8988T (cell line): ENCODE measurements at places on chromosomes 11 and 22.

DNA sequence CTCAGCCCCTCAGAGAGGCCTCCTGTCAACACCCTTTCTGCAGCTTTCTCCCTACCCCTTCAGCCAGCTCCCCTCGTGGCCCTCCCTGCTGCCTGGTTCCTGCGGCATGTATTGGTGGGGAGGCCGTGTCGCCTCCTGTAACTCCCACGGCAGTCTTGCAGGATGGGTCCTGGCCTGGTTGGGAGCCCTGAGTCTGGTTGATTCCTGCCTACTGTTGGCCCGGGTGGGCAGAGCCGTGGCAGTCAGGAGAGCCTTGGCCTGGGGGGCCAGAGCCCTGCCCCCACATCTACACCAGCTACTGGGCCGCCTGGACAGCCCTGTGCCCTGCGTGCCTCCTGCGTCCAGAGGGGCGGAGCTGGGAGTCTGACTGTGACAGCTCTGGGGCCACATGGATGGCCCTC lies 30.3 kb upstream of the GRAMD4 start:
- DNase-seq, result no peak

DNA sequence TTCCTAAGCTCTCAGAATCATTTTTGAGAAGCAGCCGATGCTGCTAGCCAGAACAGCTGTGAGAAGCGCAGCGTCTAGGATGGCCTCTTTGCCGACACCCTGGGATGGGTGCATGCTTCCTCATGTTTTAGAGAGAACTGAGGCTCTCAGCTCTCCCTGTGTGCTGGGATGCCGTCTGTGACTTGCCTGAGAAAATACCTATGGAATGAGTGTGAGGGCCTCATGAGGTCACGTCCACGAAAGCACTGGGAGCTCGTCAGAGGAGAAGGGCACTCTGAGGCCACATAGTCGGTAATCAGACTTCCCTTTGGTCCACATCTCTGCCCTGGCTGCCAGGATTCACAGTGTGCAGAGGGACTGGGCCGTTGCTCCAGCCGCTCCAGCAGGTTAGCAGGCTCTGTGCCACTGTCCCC lies 54.7 kb downstream of the MICAL3 start:
- DNase-seq, result peak; percentile 48

GRCh38 chr22:35103761-35104160 lies 37.8 kb downstream of the ISX start:
- DNase-seq, result no peak

DNA sequence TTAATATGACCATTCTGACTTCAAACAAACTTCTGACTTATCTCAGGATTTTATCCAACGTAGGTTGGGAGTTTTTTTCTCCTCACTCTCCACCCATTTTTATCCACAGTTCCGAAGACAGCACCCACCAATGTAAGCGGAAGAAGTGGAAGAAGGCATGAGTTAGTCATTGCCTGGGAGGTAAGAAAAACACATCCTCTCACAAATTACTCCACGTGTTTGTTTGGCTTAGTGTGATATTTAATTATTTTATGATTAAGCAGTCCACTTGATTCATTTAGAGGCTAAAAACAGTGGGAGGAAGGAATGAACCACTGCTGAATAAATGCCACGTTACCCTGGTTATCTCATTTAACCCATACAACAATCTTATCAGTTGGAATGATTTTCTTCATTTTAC lies 389.6 kb upstream of the ARHGAP42 start:
- DNase-seq, result no peak

- no peak for DNase-seq
Measured at GRCh38 chr22:44403602-44404329, 91.0 kb upstream of the SHISAL1 start.

DNA sequence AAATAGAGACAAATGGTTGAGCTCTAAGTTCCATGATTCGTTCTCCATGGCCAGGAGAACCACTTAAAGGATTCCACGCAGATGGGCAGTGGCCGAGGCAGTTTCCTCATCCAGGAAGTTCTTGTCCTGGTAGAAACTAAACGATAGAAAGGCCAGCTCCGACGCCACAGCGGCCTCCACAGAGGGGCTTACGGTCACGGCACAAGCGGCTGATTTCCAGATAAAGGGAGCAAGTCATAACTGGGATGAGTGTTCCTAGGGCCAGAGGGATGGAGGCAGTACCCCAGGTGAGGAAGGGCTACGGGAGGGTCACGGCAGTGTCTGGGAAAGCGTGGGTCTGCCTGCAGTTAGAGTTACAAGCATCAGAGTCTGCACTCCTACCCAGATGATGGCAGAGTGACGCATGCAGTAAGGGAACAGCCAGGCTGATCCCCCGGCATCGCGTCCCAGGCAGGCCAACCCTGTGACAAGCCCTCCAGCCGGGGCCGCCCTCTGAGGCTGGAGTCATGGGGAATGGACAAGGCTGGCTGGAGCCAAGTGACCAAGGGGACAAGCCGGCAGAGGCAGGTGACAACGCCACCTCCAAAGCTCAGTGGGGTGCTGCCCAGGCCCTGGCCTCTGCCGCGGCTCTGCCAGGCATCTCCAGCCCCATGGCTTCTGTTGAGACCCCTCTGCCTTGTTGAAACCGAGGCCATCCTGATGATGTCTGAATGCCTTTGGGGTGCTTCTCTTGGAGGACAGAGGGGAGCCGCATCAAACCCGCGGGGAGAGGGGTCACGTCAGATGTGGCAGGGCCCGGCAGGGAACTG lies 475.1 kb downstream of the BRD1 start:
- no peak for DNase-seq

DNA sequence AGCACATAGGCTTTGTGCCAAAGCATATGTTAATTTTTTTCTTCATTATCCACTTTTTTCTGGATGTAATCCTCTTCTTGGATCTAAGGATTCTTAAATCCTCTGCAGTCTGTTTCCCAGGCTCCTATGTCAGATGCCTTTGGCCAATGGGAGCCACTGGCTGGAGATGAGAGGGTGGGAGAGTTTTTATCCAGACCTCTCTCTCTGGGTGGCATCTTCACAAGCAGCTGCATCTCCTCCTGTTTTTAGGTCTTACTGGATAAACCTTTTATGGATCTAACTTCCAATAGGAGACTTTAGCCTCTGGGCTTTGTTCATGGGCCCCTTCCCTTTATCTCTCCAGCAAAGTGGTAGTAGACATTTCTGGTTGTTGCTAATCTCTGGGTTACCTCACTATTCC lies 22.4 kb upstream of the MPPED2 start:
- no peak for DNase-seq

DNA sequence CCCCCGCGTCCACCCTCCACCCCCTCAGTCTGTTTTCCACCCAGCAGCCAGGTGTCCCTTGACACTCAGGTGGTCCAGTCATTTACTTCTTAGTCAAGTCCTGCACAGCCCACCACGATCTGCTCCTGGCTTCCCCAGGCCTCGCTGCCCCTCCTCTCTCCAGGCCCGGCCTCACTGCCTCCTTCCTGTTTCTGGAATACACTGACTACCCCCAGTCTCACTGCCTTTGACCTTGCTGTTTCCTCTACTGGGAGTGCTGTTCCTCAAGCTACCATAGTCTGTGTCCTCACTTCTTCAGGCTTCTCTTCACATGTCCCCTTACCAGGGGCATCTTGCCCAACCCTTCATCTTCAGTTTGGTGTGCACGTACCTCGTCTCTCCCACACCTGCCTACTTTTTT lies 7.4 kb downstream of the MCM5 start:
- DNase-seq, result no peak

DNA sequence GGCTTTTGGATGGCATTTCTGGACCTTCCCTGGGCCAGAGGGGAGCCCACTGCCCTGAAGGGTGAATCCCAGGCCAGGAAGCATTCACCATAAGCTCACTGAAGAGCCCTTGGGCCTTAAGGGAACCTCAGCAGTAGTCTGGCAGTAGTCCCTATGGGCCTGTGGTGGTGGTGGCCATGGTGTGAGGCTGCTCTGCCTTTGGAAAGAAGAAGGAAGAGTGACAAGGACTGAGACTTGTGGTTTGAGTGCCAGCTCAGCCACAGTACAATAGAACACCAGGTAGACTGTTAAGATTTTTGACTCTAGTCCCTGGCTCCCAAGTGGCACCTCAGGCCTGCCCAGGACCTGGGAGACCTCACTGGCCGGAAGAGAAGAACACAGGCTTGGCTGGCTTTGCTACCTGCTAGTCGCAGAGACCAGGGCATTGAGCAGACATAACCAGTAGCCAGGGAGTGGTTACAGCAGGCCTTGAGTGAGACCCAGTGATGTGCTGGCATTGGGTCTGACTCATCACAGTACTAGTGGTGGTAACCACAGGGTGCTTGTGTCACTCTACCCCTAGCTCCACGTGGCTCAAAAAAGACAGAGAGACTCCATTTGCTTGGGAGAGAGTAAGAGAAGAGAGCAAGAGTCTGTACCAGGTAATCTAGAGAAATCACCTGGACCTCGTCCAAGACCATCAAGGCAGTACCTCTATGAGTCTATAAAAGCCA lies 259.8 kb upstream of the BLID start:
- no peak for DNase-seq

- no peak for DNase-seq
Measured at GRCh38 chr22:43689356-43689755, 122.7 kb downstream of the EFCAB6 start.

DNA sequence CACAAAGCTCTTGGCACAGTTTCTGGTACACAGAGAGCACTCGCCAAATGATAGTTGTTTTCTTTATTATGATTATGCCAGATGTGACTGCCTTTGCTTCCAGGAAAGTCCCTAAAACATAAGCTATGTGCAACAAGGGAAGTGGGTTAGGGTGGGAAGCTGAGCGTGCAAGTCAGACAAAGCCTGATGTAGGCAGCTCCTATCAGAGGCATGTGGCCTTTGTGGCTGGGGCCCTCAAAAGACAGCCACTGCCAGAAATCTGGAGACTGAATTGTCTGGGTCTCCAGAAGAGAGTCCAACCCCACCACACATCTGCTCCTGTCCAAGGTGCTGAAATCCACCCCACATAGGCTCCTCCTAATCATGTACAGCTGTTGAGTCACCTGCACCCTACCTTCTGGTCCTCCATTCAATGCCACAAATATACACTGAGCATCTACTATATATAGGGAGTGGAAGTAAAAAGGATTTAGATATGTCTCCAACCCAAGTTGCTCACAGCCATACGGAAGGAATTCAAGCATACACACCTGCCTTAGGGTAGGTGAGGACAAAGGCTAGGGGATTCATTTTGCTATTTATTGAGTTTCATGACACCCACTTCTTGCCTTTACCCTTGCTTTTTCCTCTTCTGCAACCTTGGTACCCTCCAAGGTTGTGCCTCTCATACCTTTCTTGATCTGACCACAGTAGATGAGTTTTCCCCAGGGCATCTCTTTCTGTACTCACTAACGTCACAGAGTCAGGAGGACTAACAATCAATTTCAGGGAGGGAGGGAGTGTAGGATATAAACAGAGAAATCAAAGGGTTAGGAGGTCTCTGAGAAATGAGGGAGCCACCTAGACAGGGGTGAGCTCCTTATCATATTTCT lies 12.4 kb downstream of the SEC14L3 start:
- DNase-seq, result no peak

GRCh38 chr22:22698263-22698750 lies 53.9 kb downstream of the GGTLC2 start:
- no peak for DNase-seq

DNA sequence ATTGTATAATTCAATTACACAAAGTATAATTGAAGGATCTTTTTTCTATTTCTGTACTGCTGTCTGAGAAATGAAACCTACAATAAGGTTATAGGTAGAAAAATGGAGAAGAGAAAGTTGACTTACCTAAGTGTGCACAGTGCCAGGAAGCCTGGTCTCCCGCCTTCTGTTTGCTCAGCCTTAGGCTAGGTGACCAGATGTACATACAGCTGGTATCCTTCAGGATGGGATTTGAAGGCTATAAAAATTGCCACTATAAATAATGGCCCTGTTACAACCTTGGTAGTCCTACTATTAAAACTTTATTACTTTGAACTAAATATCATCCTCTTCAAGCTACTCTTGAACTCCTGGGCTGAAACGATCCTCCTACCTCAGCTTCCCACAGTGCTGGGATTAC lies 19.7 kb downstream of the OR51E2 start:
- DNase-seq, result no peak

DNA sequence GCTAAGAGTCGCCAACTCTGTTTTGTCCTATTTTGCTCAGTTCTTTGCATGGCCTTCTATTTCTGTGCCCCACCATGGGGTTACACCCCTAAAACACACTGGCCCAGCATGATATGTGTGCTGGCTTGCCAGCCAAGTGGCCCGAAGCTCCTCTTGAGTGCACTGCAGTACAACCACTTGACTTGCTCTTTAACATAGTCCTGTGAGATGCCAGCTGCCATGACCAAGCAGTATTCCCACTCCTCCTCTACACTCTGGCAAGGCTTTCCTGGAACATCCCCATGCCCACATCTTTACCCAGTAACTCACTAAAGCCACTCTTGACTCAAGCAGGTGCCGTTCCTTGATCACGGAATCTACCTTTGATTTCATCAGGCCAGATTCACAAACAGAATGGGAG lies 102.9 kb upstream of the GAL start:
- DNase-seq, result no peak

- no peak for DNase-seq
Measured at GRCh38 chr11:102138223-102138622, 28.0 kb downstream of the YAP1 start.

DNA sequence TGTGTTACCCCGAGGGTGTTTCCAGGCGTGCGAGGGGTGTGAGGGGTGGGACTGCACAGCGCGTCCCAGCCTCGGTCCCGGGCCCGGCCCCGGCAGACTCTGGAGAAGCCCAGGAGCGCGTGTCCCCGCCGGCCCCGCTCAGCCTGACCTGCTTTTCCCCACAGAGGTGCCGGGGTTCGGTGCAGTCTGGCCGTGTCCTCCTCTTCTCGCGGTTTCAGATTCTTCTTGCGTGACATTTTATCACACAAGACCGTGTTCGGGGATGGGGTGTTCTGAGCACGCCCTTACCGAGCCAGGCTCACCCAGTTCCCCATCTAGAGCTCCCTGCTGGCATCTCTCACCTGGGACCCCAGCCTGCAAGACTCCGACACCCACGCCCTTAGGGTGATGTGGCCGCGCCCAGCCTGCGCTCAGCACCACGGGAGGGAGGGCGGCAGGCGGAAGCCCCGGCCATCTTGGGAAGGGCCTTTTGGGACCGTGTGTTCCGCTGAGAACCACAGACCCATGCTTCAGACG lies 775.6 kb downstream of the BRD1 start:
- no peak for DNase-seq

DNA sequence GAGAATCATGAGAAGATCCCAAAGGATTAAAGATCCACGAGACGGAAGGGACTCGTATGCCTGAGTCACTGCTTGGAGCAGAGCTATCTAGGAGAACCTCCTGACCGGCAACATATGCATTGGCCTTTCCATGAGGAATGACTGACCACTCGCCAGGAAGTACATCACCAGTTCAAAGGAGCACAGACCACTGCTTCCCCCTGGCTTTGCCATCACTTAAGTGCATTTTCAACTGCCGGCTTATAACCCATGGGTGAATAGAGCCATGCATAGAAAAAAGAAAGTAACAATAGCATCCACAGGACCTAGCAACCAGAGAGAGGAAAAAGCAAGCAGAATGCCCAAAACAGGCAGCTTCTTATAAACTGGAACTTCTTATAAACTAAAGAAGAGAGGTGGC lies 98.3 kb upstream of the ZC3H12C start:
- no peak for DNase-seq
